Skeletal muscle tissue (tissue), 5 donors: ENCODE measurements at places on chromosomes 7 and 10. TPM values are rescaled to one million over a fixed set of nuclear protein-coding genes. Genes with fewer than 3 reads are reported as not detected.

STRA8 gene
- total RNA-seq, result not detected

HMX2 gene
- not detected for total RNA-seq

LLCFC1 gene
- total RNA-seq, result not detected

ELMO1 gene
- total RNA-seq, result 52.7 TPM

LIPF gene
- not detected for total RNA-seq

LSM8 gene
- total RNA-seq, result 20.9 TPM

CALML3 gene
- total RNA-seq, result not detected

STAM gene
- total RNA-seq, result 20.4 TPM

TRPV6 gene
- total RNA-seq, result not detected

NPSR1 gene
- 1.6 TPM for total RNA-seq

ACSM6 gene
- total RNA-seq, result not detected

MRLN gene
- total RNA-seq, result 156 TPM

ANXA8 gene
- not detected for total RNA-seq

SFRP4 gene
- 28.7 TPM for total RNA-seq

GPR158 gene
- total RNA-seq, result 0.52 TPM

C10orf143 gene
- not detected for total RNA-seq

RTKN2 gene
- total RNA-seq, result 2.1 TPM

EGFR gene
- total RNA-seq, result 17.7 TPM

TMEM213 gene
- not detected for total RNA-seq

SLC35G1 gene
- total RNA-seq, result 1.0 TPM

SORCS3 gene
- 0.52 TPM for total RNA-seq

PLXNA4 gene
- total RNA-seq, result 2.1 TPM

CFAP69 gene
- 2.6 TPM for total RNA-seq

ASZ1 gene
- total RNA-seq, result not detected

FKBP6 gene
- total RNA-seq, result under 0.01 TPM

ZNF467 gene
- 2.1 TPM for total RNA-seq

PCBD1 gene
- 34.4 TPM for total RNA-seq

JCAD gene
- 19.8 TPM for total RNA-seq

GIMAP7 gene
- 4.2 TPM for total RNA-seq

MTPN gene
- total RNA-seq, result 54.8 TPM

PMS2 gene
- 12.0 TPM for total RNA-seq

DRGX gene
- not detected for total RNA-seq

SPDYE11 gene
- not detected for total RNA-seq

PRTFDC1 gene
- 6.8 TPM for total RNA-seq

IMPDH1 gene
- 10.4 TPM for total RNA-seq

HELLS gene
- 14.6 TPM for total RNA-seq

ASIC3 gene
- total RNA-seq, result not detected

SPRN gene
- total RNA-seq, result 0.52 TPM

FAM25C gene
- not detected for total RNA-seq
